ENCODE measurements at places on chromosomes 16 and 17.

DNA sequence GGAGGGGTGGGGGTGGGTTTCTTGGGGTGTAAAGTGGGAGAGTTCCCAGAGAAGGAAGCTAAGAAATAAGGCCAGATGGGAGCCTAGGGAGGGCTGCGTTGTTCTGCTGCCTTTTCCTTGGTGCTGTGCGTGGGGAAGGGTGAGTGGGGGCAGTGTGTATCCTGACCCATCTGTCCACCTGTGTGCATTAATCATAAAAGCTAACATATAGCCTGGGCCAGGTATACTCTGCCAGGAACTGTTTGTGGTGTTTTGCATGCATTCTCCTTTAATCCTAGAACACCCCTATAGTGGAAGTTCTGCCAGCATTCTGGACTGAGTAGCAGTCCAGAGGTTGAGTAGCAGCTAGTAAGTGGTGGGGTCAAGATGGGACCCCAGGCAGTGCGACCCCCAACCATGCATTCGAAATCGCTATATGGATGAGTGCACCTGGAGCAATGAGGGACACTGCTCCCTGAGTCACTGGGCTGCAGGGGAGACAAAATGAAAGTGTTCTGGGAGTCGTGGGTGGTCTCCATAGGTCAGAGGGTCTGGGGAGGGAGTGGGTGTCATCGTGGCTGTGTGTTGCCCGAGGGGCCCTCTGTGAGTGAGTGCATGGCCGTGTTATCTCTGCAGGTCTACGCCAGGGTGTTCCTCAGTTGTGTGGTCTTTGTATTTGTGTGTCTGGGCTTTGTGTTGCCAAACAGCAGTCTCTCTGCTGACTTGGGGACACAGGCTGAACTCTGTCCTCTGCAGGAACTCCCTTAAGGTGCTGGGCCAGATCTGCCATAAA is 1.3 kb downstream of the ERBB2 start:
- no peak for DNase-seq

DNA sequence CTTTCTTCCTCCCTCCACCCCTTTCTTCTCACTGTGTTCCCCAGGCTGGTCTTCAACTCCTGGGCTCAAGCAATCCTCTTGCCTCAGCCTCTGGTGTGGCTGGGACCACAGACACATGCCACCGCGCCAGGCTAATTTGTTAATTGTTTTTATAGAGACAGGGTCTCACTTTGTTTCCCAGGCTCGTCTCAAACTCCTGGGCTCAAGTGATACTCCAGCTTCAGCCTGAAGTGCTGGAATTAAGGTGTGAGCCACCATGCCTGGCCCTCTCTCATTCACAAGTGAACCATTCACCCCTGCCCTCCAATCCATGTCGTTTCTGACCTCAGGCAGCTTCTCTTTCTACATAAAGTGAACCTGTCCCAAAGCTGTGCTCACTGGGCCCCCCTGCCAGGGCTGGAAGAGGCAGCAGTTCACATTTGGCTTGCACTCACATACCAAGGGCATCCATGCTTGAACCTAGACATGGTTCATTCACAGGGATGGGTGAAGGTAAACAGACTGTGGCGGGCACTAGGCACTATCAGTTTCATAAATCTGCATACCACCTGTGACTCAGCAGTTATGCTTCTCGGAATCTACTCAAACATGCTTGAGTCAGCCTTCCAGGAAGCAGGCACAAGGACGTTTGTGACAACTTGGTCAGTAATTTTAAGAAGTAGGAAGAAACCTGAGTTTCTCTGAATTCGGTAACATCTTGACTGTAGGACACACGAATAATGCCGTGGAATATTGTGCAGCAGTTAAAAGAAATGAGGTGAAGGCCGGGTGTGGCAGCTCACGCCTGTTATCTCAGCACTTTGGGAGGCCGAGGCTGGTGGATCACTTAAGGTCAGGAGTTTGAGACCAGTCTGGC is 6.0 kb upstream of the RNF213 start:
- peak; percentile 68 for DNase-seq

DNA sequence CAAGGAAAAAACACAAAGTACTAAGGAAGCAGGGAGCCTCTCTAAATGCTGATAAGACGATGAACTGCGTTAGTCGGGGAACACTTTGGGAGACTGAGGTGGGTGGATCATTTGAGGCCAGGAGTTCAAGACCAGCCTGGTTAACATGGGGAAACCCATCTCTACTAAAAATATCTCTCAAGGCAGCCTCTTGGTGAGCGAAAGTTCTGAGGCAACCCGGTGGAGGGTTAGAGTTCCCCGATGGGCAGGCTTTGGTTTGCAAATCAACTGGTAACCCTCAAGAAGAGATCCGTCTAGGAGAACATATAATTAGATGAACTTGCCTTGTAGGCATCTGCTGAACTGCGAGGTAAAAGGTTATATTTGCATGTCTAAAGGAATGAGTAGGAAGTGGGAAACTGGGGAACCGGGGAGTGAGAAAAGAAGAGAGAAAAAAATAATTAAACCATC is 44.6 kb downstream of the WSB1 start:
- DNase-seq, result peak; percentile 38

DNA sequence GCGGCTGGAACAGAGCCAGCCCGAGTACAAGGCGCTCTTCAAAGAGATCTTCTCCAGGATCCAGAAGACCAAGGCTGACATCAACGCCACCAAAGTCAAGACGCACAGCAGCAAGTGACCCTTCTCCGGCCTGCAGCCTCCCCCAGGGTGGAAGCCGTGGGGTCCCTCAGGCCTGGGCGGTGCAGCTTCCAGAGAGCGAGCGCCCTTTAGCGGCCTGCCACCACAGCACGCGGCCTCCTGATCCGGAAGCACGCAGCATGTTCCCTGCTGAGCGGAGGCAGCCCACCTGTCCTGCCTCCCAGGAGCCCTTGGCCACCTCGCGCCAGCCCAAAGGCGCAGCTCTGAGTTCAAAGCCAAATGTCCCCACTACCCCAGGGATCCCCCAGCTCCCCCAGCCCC is 8.5 kb upstream of the MRPL58 start:
- no peak for DNase-seq

GRCh38 chr17:68812876-68813584 is 142.2 kb downstream of the ABCA8 start:
- DNase-seq, result no peak

- no peak for DNase-seq
Measured at GRCh38 chr16:16073891-16074881, 124.8 kb downstream of the ABCC1 start.

Data from B cell (primary cell).